ENCODE measurements at places on chromosomes 7 and 10.

DNA sequence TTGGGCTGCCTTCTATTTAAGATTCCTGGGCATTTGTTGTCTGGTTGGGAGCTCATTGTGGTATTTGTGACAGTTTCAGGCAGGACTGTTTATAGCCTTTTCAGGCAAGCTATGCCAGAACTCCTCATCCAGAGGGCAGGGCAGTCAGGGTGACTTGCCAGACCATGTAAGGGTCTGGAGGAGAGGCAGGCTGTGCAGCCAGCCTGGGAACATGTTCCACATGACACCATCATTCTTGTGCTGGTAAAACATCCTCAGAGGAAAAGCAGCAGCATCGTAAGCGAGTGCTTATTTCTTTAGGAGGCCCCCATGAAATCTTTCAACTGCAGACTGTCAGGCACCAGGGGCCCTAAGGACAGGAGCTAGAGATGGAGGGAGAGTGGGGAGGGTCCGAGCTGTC lies 44.0 kb upstream of the SORBS1 start:
- DNase-seq, result no peak

GRCh38 chr10:125084191-125084613 lies 76.2 kb downstream of the CTBP2 start:
- no peak for DNase-seq

- no peak for DNase-seq
Observed at GRCh38 chr10:20142311-20142710, 326.1 kb downstream of the PLXDC2 start.

GRCh38 chr7:101625031-101625791 lies 3.9 kb downstream of the MYL10 start:
- DNase-seq, result peak; percentile 17

GRCh38 chr7:37216923-37217322 lies 231.7 kb downstream of the ELMO1 start:
- no peak for DNase-seq

GRCh38 chr7:17965603-17966002 lies 25.3 kb upstream of the SNX13 start:
- no peak for DNase-seq

DNA sequence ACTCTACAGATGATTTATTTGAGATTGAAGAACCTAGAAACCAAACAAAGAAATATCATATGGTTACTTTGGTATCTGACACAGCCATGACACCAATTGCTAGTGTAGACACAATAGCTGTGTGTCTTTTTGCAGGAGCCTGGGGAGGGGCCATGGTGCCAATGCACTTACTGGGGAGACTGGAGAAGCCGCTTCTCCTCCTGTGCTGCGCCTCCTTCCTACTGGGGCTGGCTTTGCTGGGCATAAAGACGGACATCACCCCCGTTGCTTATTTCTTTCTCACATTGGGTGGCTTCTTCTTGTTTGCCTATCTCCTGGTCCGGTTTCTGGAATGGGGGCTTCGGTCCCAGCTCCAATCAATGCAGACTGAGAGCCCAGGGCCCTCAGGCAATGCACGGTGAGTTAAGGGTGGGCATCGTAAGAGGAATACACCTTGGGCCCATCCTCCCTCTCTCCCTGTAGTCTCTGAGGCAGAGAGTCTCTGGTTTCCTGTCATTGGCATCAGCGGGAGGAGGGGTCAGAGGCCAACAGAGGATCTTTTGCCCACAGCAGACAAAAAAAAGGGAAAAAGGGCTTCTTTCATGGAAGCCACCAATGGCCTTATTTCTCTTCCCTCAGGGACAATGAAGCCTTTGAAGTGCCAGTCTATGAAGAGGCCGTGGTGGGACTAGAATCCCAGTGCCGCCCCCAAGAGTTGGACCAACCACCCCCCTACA lies 1.2 kb downstream of the TMEM139 start:
- DNase-seq, result no peak

DNA sequence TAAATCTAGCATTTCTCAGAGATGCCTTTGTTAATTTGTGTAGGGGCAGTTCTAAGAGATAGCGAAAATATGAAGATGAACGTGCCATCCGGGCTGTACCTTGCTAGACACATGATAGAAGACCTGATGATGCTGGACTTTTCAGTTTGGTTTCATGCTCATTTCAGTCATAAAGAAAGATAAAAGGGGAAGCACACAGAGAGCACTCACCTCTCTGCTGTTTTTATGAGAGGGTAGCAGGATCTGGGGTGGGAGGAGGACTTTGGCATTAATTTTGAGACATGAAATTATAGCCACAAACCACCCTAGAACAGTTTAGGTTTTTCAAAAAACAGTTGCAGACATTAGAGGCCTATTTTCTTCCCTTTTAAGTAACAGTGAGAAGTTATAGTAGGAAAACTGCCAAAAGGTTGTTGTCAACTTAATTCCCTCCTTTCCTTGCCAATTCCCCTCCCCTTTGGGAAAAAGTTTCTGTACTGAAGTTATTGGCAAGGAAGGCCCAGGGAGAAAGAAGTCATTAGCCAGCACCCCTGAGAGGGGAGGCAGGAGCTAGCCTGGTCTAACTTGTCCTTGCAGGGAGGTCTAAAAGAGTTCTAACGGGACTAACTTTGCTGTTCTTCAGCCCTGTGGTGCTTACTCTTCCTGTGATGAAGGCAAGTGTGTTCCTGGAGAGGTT lies 2.6 kb downstream of the ST7 start:
- DNase-seq, result peak; percentile 49

- no peak for DNase-seq
Observed at GRCh38 chr10:32205670-32206069, 141.3 kb downstream of the EPC1 start.

- DNase-seq, result no peak
Observed at GRCh38 chr10:6055929-6056328, 6.2 kb downstream of the IL2RA start.

- DNase-seq, result peak; percentile 21
Observed at GRCh38 chr7:41134300-41135255, 568.3 kb downstream of the INHBA start.

DNA sequence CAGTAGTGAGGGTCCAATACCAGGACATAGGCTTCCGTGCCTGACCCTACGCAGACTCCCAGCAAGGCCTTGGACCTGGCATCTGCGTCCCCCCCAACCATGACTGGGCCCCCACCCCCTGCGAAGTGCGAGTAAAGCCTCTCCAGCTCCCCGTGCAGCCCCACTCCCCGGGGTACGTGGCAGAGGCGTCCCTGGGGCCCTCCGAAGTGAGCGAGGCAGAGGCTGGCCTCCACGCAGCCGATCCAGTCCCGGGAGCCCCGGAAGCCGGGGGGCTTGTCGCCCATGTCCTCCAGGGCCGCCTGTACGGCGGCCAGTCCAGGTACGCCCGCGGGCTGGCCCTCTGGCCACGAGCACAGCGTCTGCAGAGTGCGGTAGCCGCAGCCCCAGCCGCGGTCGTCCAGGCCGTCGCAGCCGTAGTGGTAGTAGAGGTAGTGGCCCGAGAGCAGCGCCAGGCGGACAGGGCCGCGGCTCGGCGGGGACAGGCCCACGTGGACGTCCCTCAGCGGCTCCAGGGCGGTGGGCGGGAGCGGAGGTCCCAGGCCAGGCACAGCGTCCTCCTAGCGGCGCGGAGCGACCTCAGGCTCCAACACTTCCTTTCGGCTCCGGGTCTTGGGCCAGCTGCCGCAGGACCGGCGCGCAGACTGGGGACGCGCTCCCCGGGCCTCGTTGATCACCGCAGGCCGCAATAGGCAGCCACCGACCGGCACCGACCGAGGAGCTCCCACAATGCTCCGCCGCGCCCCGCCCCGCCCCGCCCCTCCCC lies at the start of gene UFSP1:
Gene UFSP1, minus strand, starts transcription at position 728 of the 763 bp plus-strand sequence. Its CDS starts 444 bp downstream, at position 284.
- no peak for DNase-seq

DNA sequence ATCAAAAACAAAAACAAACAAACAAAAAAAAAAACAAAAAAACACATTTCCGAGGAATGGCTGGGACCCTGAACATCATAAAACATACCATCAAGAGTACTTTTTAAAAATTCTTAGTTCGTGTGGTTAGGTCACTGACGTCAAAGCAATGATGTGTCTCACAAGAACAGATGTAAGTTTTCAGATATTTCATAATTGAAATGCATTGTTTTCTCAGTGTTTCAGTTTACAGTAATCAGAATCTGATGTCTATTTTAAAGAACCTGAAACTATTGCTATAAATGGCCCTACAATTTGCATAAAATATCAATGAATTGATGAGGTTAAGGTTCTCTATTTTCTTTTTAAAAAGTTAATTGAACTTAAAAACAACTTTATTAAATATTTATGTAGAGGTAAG lies 103.7 kb upstream of the HGF start:
- no peak for DNase-seq

DNA sequence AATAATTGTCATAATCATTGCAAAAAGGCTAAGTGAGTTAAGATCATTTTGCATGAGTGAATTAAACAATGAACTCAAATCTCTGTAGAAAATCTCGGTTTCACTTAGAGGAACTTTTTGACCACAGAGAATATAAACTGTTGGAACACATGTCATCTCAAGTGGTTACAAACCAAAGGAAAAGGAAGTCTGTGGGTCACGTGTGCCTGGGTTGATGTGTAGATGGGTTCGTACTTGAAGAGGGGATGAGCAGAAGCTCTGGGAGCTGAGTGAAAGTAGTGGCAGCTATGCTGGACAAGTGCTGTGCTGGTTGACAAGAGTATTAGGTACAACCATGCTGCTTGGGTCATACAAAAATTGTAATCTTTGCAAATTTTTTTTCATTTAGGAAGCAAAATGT lies 35.0 kb downstream of the GLRX3 start:
- peak; percentile 83 for DNase-seq

DNA sequence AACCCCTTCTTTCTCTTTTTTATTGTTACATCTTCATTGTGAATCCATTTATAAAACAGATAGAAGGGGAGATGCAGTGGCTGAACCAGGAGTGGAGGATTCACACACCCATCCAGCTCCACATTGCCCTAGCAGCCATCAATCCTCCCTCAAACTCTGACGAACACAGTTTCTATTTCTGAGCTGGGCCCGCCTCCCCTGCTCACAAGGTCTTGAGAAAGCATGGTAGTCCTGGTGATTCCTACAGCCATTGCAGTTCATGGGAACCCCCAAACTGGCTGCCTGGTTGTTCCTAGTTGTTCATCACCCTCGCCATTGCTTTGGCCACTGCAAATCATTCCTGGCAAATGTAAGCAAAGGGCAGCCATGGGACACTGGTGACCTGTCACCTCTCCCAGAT lies 258.5 kb upstream of the AOAH start:
- no peak for DNase-seq

GRCh38 chr10:110859973-110860376 lies 11.8 kb upstream of the PDCD4 start:
- peak; percentile 80 for DNase-seq

DNA sequence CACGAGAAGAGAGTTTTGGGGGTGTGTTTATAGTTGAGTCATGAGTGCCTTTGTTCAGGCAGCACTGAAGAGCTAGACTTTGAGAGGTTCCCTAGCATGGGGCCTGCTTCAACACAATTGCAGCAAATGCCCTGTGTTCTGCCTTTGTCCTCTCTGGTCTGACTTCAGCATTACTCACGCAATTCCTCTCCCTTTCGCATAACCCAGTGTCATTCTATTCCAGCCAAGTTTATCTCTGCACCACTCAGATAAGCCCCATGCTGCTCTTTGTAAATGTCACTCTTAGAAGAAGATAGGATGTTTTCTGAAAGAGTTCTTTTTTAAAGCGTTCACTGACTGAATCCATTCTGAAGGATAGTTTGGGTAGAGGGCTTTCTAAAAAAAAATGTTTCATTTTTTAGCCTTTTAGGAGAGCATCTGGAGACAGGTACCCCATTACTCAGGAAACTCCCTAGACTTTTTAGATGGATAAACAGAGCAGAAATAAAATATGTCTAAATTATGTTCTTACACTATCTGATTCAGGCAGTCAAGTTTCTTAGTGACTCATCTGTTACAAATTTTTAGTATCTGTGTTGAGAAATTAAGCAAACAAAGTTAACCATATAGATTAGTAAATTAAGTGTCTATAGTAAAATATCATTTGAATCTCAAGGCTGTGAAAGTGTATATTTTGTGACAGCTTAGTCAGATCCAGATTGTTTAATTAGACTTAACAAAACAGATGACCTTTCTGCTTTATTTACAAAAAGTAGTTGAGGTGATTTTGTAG lies 318.5 kb downstream of the GPR158 start:
- DNase-seq, result peak; percentile 4

DNA sequence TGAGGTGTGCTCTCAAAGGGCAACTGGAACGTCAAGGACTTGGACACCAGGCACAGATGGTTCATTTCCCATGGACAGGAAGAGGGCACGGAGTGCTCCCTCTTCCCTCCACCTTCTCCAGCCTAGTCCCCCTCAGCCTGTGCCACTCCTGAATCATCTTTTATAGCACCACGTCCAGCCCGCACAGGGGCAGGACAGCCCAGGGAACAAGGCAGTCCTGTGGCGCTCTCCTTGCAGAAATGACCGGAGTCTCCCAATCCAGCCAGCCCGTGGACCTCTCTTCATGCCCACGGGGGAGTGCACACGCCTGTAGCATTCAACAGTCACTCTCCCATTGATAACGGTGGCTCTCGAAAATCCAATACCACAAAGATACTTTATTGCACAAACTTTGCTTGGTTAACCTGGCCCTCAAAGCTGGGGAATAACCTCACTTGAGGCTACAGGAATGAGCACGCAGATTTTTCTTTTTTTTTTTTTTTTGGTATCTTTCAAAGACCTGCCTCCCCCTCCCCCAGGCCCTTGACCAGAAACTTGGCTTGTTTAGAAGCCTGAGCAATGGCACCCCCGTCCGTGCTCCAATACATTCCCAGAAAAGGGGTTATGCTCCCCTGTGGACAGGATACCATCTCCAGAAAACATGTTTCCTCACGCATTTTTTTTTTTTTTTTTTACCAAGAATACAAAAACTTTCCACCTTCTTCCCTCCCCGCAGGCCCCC lies 733 bp downstream of the PRKCQ start:
- peak; percentile 77 for DNase-seq

- DNase-seq, result peak; percentile 24
Observed at GRCh38 chr7:106812027-106812643, 52.9 kb upstream of the PIK3CG start.

- peak; percentile 49 for DNase-seq
Observed at GRCh38 chr10:78408671-78409472, 375.2 kb downstream of the RPS24 start.

- DNase-seq, result no peak
Observed at GRCh38 chr7:151039850-151040548, 8.3 kb upstream of the ASIC3 start.

DNA sequence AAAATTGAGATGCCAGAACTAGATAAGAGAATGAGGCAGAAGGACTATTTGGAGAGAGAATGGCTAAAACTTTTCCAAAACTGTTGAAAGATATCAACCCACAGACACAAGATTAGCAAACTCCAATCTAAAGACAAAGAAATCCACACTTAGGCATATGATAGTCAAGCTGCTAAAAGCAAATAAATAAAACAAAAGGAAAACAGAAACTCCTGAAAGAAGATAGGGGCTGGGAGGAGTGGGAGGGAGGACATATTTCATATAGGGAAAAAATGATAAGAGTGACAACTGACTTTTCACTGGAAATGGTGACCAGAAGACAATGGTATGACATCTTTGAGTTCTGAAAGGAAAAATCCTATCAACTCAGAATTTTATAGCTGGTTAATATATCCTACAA lies 105.4 kb upstream of the ADO start:
- DNase-seq, result no peak

GRCh38 chr10:13669901-13670300 lies 83.1 kb downstream of the PRPF18 start:
- DNase-seq, result no peak
